ENCODE measurements at places on chromosomes 6 and 20. TPM values are rescaled to one million over a fixed set of nuclear protein-coding genes. Genes with fewer than 3 reads are reported as not detected.

The C4B gene
- total RNA-seq, result 57.7 TPM

GRCh38 chr20:11229772-11230171, 556.0 kb upstream of the JAG1 start:
- H3K27ac ChIP-seq, result peak overlapping the region; percentile 42
- H3K4me1 ChIP-seq, result peaks cover 9% of the 10 kb centered on the region
- peak; percentile 41 for DNase-seq
- H3K27me3 ChIP-seq, result no peaks in the 10 kb centered on the region
- H3K36me3 ChIP-seq, result no peaks in the 10 kb centered on the region

- no peaks in the 10 kb centered on the region for H3K36me3 ChIP-seq
- H3K4me3 ChIP-seq, result no peak overlapping the region
- peaks cover 67% of the 10 kb centered on the region for H3K4me1 ChIP-seq
- no peaks in the 10 kb centered on the region for H3K27me3 ChIP-seq
- DNase-seq, result peak; percentile 25
Measured at GRCh38 chr6:107822176-107823046, 1.7 kb downstream of the SCML4 start.

- no peaks in the 10 kb centered on the region for H3K36me3 ChIP-seq
- DNase-seq, result peak; percentile 99
- peak within 1 kb of the TSS; percentile 97 for H3K27ac ChIP-seq
- no peaks in the 10 kb centered on the region for H3K27me3 ChIP-seq
- H3K4me3 ChIP-seq, result peak within 1 kb of the TSS; percentile 73
Measured at GRCh38 chr6:85642774-85643536, at the start of gene SYNCRIP. Gene SYNCRIP, minus strand, starts transcription at chr6:85642886. Its CDS starts 1,447 bp downstream, at chr6:85641439.

GRCh38 chr6:7252390-7252789, 60.6 kb downstream of the SSR1 start:
- no peak for DNase-seq
- H3K4me3 ChIP-seq, result no peak overlapping the region
- no peak overlapping the region for H3K27ac ChIP-seq
- no peaks in the 10 kb centered on the region for H3K27me3 ChIP-seq
- no peaks in the 10 kb centered on the region for H3K4me1 ChIP-seq

DNA sequence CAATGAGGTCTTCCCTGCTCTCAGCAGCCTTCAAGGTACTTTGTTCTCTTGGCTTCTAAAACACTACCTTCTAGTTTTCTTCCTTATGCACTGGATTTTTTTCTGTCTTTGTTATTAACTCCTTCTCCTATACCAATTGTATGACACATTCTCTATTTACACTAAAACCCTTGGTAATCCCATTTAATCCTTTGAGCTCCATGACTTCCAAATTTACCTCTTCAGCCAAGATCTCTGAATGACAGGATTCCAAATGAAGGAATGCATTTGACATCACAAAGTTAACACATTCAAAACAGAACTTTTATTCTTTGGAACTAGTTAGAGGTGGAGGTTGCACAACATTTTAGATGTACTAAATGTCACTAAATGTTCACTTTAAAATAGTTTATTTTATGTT, 86.6 kb upstream of the SAMD5 start:
- no peaks in the 10 kb centered on the region for H3K36me3 ChIP-seq
- H3K27me3 ChIP-seq, result no peaks in the 10 kb centered on the region
- DNase-seq, result no peak
- H3K4me1 ChIP-seq, result no peaks in the 10 kb centered on the region

DNA sequence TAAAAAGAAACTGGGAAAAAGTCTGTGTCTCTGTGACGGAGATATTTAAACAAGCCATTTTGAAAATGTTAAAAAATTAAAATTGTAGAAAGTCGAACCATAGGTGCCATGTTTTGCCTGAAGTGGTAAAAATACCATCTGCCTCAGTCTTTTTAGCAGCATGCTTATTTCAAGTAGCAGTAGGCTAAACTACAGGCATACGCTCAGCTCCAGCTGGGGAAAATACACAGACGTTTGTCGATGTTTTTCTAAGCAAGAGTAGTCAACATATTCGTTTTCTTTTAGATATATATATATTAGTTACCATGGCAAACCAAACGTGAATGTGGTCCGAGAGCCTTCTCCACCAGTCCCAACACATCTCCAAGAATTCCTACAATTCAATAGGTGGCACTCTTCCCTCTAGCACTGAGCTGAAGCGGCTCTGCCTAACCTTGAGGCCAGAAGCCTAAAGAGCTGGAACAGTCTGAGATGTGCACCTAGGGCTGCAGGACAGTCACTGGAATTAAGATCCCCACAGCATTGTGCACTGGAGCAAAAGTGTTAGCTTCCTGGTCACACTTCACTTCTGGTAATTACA, 70.2 kb upstream of the BEND3 start:
- H3K27me3 ChIP-seq, result no peaks in the 10 kb centered on the region
- DNase-seq, result no peak
- no peak overlapping the region for H3K4me3 ChIP-seq
- no peaks in the 10 kb centered on the region for H3K4me1 ChIP-seq

DNA sequence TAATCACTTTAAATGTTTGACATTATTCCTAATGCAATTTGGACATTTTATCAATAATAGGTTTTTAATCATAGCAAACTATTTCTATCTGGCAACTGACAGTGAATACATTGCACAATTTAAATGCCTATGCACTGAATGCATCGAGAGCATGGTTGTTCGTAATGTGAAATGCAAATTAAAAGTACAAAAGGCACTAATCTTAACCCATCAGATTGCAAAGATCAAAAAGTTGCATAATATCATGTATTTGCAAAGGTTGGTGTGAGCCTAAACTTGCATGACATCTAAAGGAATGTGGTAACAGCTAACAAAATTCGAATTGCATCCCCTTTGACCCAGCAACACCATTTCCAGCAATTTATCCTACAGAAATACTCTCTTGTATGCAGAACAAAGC, 469.9 kb upstream of the IRAK1BP1 start:
- no peaks in the 10 kb centered on the region for H3K4me1 ChIP-seq
- DNase-seq, result no peak
- no peak overlapping the region for H3K27ac ChIP-seq
- H3K36me3 ChIP-seq, result no peaks in the 10 kb centered on the region
- H3K27me3 ChIP-seq, result no peaks in the 10 kb centered on the region

All from body of pancreas (tissue), 4 donors.